Vagina (tissue), 2 donors: ENCODE measurements at places on chromosomes 16 and 17.

DNA sequence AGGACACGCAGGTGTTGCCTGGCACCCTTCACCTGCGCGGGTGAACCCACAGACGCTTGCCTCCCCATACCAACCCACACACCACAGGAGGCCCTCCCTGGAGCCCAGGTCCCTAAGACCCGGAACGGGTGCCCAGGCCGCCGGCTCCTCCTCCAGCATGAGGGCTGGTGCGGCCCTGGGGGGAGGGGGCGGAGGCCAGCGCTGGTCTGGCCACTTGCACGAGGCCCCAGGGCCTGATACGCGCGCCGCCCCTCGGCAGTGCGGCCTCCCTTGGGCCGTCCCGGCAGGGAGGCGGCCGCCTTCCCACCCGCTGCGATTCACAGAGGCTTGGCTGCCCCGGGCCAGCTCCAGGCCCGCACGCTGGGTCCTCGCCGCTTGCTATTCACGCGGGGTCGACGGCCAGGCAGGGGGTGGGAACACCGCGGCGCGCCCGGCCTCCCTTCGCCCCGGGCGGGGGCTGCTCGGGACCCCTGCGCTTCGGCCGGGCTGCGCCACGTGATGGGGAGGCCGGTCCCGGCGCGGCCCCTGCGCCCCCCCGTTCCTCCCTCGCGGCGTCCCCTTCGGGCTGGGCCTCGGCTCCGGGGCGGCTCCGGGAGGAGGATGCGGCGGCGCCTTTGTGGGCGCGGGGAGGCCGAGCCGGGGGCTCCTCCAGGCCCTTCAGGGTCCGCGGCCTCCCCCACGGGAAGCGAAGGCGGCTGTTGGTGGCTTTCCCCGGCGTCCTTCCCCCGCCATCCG, 685 bp downstream of the FASN start:
- no peak for DNase-seq

DNA sequence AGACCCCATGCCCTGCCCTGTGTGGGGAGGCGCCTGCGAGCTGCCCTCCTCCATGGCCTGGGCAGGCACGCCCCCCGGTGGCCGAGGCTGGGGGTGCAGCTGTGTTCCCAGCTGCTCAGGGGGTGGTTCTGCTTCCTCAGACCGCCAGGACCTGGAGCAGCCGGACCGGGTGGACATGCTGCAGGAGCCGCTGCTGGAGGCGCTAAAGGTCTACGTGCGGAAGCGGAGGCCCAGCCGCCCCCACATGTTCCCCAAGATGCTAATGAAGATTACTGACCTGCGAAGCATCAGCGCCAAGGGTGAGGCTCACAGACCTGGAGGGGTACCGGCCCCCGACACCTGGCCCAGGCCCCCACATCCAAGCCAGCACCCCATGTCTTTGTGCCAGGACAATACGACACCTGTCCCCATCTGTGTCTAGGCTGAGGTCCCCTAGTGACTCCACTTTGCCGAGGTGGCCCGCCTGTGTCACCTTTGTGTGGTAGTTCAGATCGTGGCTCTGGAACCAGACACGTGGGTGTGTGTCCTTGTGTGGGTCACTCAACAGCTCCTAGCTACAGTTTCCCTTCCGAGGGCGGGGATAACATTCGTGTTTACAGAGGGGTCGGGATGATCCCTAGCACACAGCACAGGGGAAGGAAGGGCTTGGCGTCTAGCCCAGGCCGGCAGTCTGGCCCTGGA, 9.3 kb downstream of the GJD3 start:
- DNase-seq, result peak; percentile 89

GRCh38 chr17:60138769-60139437, 10.9 kb upstream of the CA4 start:
- no peak for DNase-seq

- DNase-seq, result no peak
These were observed 15.5 kb downstream of the ARSG start for GRCh38 chr17:68306819-68307218.

GRCh38 chr17:34820922-34821321, 140.3 kb downstream of the CCT6B start:
- no peak for DNase-seq

GRCh38 chr17:46046957-46047356, 47.9 kb downstream of the STH start:
- no peak for DNase-seq

GRCh38 chr16:85570735-85571562, 42.2 kb upstream of the GSE1 start:
- no peak for DNase-seq

DNA sequence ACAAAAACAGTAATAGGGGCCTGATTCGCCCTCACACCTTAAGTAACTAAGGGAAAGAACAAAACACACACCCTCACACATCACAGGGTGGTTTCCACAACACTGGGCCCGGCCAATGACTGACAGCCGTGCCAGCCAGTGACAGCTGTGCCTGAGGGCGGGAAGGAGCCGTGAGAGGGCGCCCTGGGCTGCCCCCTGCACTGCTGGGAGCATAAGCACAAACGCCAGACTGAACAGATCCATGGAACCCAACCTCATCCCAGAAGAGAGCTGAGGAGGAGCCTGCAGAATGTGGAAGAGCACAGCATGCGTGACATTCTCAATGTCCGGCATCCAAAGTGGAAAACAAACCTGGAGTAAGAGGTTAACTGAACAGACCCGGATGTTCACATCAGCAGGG, 16.0 kb downstream of the CSNK1D start:
- DNase-seq, result no peak

DNA sequence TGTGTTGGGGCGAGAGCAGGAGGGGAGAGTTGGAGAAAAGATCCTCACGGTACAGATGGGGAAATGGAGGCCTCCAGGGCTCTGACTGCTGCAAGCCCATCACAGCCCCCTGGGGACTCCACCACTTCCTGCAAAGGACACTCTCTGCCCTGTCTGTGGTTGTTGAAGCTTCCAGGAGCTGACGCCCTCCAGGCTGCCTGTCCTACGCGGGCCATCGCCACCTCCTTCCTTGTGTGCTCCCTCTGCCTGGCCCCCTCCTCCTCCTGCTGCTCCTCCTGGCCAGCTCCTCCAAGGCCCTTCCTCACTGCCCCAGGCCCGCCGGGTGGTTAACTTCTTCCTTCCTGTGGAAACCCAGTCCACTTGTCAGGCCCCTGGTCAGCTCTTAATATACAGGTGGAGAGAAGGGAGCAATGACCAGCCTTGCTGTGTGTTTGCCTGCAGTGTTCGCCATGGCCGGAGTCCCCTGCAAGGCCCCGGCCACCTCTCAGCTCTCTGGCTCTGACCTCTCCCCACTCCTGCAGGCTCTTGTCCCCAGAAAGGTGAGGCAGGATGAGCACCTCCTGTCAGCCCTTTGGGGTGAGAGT, 18.4 kb upstream of the STAC2 start:
- no peak for DNase-seq

- DNase-seq, result no peak
These were observed 38.5 kb downstream of the RBFOX3 start for GRCh38 chr17:79572136-79572925.

DNA sequence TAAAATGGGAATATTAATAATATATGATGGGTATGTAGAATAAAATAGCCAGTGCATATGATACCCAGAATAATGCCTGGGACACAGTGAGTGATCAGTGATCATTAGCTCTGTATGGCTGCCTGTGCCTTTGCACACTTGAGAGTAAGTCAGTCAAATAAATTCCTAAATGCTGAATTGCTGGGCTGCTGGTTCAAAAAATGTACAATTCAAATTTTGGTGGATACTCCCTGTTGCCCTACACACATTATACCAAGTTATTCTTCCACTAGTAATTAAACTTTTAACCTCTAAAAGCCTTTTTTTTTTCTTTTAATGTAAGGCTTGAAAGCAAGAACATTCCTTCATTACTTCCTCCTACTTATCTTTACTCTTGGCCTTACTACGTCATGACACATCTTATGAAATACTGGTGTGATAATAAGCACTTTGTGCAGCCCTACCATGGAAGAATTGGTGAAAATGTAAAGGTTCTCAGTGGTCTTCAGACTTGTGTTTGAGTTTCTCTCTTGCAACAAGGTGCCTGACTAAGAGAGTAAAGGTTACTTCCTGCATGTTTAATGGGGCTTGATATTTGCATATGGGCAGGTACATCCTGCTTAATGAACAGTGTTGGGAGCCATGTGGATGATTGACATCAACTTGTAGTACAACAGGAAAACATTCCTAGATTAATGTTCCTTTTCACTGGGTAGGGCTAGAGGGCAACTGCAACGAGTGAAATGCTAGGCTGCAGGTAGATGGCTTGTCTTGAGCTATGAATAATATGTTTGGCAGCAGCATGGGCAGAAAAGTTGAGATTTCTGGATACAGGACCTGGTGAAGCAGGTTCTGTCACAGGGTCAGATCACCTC, 84.3 kb downstream of the PRKCA start:
- no peak for DNase-seq

DNA sequence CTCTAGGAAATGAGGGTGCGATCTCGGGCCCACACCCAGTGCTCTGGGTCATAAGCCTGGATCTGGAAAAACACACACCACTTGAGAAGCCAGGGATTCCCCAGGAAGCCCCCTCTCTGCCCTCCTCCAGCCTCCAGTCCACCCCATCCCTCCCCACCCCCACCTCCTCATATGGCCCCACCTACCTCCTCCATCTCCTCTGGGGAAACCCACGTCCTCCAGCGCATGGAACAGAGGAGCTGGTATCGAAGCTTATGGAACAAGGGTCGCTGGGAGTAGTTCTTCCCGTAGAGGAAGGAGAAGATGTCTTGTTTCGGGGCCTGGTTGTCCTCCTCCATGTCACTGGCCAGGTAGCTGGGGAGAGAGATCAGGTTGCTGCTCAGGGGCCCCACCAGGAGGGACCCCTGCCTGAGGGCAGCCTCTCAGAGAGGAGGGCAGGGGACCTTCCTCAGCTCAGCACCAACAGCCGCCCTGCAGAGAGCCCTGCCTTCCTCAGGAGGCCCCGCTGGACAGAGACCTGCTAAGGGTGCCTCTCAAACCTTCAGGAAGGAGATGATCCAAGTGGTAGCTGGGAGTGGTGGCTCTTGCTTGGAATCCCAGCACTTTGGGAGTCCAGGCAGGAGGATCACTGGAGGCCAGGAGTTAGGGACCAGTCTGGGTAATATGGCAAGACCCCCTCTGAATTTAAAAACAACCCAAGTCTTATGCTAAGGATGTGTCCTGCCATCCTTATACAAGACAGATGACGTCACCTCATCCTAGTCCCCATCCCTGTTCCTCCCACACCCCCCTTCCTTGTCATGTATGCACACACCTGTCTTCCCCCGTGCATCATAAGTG, 5.0 kb downstream of the SPDYE4 start:
- DNase-seq, result peak; percentile 58

DNA sequence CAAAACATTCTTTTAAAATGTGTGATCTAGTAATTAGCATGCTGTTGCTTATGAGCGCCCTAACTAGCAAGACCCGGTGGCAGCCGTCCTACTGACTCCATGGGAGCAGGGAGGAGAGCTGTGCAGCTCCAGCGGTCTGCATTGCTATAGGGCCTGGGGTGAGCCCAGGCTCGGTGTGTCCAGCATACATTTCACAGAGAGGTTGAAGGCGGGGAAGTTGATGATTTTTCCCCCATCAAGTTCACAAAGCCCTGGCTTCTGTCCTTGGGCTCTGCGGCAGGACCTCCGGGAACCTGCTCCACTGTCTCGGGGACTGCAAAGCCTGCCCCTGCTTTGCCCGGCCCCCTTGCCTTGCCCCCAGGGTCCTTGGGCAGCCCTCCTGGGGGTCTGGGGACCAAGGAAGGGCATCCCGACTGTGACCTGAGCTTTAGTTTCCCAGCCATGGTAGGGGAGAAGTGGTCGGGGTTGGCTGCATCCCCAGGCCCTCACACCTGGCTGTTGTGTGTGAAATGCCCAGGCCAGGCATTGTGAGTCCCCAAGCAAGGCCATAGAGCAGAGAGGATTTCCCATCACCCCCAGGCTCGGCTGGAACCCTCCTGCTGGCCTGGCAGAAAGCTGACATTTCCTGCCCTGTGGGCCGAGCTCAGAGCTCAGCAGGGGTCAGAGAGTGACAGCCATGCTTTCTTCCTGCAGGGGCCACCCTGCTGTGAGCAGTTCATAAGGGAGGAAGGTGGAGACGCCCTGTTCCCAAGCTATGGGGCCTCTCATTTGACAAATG, 24.8 kb downstream of the KCNJ12 start:
- no peak for DNase-seq
